PC-3 (cell line): ENCODE measurements at places on chromosomes 13 and 19.

DNA sequence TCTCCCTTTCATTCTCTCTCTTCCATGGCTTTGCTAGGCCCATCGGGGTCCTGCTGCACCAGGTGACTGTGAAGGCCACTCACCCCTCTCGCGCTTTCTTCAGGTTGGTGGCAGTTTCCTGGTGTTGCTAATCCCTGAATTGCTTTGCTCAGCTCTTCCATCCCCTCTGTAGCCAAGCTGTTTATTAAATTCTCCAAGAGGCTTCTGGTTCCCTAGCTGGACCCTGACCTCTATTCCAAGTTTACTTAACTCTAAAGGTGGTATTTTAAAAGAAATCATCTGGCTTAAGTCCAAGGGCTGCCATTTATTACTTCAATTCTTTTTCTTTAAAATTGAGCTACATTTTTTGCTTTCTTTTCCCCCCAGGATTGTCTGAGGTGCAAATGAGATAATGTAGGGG is 32.7 kb upstream of the MICU2 start:
- DNase-seq: no peak

- DNase-seq: peak; percentile 91
These were observed 42.5 kb downstream of the DNM2 start for GRCh38 chr19:10760273-10760944.

DNA sequence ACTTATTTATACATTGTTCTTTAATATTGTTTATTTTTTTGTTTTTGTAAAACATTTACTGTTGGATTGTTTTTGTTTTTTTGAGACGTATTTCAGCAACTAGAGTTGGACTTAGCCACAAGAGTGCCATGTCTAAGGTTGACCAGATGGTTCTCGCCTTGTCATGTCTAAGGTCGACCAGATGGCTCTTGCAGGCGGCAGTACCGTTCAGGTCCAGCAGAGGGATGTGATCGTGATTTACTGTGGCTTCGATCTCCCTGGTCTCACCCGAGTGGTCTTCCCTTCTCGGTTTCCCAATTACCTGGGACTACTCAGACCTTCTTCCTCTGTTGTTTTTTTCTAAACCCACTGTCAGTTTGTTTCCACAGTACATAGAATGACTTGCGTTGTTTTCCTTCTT is 1438.6 kb downstream of the UQCRFS1 start:
- peak; percentile 9 for DNase-seq

- peak; percentile 12 for DNase-seq
These were observed 581 bp downstream of the RCBTB1 start for GRCh38 chr13:49584771-49585182.

DNA sequence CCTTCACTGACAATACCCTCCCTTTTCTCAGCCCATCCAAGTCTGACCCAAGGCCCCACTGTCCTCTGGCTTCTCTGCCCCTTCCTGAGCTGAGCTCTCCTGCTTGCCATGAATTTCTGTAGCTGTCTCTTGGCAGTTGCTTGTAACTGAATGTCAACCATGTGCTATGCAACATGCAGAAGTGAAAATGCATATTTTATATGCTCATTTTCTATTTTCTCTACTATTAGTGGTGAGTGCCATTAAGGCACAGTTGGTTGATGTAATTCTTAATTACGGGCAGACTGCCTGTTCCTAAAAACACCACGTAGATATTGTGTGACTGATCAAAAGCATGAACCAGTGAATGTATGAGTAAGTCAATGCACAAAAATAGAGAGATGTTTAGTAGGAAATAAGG is 29.6 kb downstream of the TNFSF11 start:
- DNase-seq: no peak

DNA sequence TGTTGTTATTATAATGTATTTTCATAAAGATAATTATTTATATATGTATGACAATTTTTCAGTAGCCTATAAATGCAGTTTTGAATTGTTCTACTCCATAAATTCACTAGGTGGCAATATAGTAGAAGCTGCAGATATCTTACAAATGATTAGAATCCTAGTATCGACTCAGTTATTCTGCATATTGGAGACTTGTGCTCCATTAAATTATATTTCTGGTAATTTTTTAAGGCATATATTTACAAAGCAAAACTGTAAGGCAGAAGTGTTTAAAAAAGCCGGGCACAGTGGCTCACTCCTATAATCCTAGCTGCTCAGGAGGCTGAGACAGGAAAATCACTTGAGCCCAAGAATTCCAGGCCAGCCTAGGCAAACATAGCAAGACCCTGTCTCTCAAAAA is 58.7 kb downstream of the DPY19L3 start:
- DNase-seq: peak; percentile 42

- no peak for DNase-seq
These were observed 91.0 kb downstream of the FGF14 start for GRCh38 chr13:102310691-102311418.

- DNase-seq: no peak
These were observed 6.2 kb downstream of the CARD8 start for GRCh38 chr19:48249502-48250014.

- DNase-seq: no peak
These were observed 23.1 kb upstream of the TNFRSF19 start for GRCh38 chr13:23547000-23547590.

DNA sequence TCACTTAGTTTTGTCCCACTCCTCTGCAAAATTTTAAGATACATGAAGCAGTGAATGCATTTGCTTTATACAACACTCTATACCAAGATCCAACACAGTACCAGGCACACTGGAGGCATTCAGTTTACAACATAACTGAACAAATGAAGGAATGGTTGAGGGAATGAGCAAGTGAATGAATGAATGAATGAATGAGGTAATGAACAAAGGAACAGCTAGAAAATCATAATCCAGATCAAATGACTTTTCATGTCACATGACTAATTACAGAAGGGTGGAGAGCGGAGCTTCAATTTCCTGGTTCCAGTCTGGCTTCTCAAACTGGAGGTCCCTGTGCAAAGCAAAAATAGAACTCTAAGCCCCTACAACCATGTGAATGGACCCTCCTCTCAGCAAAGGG is 16.7 kb downstream of the TBC1D4 start:
- DNase-seq: no peak

- no peak for DNase-seq
These were observed 2.3 kb downstream of the ARHGAP35 start for GRCh38 chr19:46862974-46863632.

GRCh38 chr19:39021063-39021462 is 11.3 kb downstream of the FBXO27 start:
- no peak for DNase-seq

GRCh38 chr13:24741016-24741662 is 22.8 kb upstream of the RNF17 start:
- DNase-seq: no peak
